ENCODE measurements at places on chromosomes 3 and 15. TPM values are rescaled to one million over a fixed set of nuclear protein-coding genes. Genes with fewer than 3 reads are reported as not detected.

GRCh38 chr15:26926081-26926480, 44.9 kb upstream of the GABRG3 start:
- DNase-seq, result no peak

DNA sequence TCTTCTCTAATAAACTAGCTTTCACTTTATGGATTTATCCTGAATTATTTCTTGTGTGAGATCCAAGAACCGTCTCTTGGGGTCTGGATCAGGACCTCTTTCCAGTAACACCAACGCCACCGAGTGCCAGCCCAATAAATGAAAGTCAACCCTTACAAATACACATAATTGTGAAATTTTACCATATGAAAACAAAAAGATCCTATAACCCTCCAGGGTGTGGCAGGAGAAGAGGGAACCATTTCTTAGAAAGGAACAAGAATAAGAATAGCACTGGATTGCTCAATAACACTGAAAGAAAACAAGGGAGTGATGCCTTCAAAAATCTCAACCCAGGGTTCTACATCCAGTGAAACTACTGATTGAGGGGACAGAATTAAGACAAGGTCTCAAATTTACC, 51.6 kb upstream of the ACKR4 start:
- DNase-seq, result no peak

DNA sequence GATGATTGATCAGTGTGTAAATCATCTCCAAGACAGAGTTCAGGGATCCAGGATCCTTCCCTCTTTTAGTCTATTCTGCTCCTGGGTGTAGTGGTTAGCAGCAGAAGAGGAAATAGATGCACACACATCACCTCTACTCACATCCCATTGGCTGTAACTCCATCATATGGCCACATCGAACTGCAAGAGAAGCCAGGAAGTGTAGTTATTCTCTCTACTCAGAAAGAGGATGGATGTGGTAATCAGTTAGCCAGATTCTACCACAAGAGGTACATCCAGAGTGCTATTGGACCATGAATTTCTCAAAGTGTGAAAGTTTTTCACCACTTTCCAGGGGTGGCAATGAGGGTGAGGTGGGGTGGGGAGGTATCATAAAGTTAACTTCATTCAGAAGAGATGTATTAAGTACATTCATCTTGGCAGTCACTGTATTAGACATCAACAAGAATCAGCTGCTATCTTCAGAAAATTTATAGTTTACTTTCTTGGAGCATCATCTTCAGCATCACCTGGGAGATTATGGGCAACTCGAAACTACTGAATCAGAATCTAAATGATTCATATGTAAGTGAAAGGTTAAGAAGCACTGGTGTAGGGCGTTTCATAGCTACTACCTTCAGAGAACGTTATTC, 60.6 kb upstream of the GAP43 start:
- DNase-seq, result no peak

GRCh38 chr3:10549617-10550230, 44.3 kb upstream of the ATP2B2 start:
- no peak for DNase-seq

DNA sequence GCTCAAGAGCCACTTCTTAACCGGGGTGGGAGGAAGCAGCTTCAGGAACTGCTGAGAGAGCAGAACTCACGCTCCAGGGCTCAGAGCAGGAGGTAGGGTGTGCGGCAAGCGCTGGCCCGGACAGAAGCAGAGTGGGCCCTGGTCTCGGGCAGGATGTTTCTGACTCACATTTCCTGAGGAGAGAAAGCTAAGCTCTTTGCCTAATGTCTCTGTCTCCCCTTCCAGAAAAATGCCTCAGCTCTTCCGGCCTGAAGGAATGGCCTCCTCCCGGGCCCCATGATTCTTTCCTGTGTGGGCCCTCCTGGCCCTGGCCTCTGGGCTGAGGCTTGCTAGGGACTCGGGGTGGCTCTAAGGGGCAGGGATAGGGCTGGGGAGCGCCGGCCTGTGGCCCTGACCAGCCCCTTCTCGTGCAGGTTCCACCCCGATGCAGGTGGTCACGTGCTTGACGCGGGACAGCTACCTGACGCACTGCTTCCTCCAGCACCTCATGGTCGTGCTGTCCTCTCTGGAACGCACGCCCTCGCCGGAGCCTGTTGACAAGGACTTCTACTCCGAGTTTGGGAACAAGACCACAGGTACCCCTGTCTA, 4.1 kb upstream of the STAB1 start:
- no peak for DNase-seq

DNA sequence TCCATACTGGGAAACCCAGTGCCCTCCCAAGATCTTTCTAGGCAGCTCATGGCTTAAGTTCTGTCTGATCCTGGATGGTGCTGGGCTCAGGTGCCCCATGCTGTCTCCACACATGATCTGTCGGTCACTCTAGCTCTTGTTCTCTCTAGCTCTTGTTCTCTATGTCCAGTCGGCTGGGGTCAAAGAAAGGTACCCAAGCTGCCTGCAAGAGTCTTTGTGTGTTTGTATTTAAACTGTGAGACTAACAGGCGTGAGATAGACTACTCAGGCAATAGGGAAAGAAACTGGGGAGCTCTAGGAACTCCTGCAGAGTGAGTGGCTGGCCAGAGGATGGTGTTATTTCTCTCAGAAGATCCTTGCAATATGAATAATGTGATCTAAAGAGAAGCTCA, 40.2 kb downstream of the GPR156 start:
- no peak for DNase-seq

DNA sequence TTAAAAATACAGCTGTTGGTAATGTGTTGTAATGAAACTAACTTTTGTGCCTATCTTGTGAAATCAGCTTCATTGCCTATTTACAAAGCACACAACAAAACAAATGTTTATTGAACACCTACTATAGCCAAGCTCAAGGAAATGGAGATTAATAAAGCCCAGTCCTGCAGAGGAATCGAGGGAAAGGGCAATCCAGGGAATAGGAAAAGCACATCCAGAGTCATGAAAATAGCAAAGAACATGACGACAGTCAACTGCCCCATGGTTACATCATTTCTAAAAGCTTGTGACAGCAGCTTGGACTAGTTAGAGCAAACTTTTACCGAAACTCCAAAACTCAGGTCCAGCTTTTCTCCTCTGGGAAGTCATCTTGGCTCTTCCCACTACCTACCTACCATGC, 157.3 kb downstream of the LIPC start:
- DNase-seq, result no peak

- DNase-seq, result no peak
Measured at GRCh38 chr3:16070707-16071106, 103.8 kb upstream of the GALNT15 start.

GRCh38 chr3:172511783-172512762, 11.2 kb downstream of the TNFSF10 start:
- DNase-seq, result no peak

DNA sequence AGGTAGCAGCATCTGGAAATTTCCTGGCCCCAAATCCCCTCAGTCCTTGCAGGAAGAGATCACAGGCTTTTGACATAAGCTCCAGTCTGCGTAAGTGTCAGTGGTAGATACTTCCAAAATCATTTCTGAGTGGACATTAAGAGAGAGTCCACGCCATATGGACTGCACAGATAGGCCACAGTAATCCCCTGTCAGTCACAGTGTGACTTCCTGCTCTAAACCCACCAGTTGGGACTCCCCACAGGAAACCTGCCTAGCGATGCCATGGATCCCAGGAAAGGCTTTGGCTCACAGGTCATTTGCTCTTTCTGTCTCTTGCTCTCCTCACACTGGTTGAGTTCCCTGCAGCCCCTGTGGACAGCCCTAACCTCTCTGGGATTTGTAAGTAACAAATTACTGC, 28.8 kb upstream of the MKRN3 start:
- no peak for DNase-seq

DNA sequence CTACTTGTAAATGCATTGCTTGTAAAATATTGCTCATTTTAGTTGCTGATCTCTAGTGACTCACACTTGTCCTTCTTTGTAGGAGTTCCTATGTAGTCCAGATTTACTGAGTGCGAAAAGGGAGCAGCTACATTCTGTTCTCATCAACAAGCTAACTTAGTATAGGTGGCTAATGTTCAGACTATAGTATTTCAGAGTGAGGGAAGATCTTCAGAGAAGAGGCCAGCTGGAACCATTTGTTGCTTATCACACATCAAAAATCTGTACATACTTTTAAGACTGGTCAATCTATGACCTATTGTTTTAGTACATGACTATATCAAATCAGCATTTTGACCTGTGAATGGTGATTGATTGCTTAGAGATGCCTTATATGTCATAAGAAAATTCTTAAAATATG, 71.3 kb upstream of the THSD4 start:
- no peak for DNase-seq

DNA sequence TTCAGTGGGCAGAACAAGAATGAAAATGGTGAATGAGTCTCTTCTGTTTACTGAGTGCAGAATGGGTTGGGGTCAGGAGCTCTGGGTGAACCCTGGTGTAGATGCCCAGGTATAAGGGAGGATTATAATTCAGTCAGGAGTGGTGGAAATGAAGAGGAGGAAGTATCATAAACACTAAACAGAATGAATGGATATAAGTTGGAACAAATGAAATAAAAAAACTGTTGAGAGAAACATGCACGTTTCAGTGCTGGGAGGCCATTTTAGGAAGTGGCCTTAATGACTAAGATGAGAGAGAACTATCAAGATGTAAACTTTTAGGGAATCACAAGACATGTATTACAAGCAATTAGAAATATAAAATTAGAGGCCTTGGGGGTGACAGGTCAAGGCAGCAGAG, 32.8 kb upstream of the LEKR1 start:
- no peak for DNase-seq

DNA sequence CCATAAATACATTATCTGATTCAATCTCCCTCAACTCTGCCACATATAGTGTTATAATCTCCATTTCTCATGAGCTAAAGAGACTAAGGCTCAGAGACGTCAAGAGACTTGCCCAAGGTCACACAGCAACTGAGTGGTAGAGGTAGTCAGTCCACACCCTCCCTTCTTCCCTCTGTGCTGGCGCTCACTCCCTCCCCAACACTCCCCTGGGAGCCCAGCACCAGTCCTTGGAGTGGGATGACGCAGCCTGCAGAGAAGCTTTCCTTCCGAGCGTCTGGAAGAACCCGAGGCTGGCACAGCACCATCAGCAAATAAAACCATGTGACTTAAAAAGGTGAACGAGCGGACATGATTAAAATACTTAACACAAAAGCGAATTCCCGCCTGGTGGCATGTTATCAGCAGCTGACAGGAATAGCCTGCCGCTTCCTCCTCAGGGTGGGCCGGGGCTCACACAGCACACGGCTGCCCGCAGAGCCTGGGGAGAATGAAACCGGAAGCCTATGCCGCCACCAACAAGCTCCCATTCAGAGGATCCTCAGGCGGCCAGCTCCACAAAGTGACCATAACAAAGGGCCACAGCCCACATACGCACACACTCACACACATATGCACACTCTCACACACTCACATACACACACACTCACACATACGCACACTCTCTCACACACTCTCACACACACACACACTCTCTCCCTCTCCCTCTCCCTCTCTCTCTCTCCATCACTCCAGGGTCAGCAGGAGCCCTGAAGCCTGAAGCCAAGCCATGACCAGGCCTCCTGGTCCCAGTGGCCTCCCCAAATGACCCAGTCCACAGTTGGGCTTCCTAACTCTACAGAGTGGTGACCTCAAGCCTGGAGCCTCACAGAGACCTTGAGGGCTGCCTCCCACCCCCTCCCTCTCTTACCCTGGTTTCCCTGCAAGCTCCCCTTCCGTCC, 120.5 kb downstream of the XXYLT1 start:
- DNase-seq, result no peak

DNA sequence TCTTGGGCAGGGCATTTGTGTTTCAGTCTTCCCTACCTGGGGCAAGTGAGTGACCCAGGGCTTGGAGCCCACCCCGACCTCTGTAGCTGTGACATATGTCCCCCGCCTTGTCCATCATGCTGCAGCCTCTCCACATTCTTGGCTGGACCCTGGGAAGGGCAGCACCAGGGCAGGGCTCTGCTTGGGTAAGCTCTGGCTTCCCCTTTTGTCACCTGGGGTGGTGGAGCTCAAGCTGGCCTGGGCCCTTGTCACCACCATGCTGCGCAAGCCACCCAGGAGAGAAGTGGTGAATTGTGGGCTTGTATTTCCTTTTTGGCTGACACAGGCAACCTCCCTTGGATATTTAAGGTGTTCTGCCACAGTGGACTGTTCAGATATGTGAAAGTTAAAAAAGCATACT, 29.3 kb downstream of the SPSB4 start:
- no peak for DNase-seq

DNA sequence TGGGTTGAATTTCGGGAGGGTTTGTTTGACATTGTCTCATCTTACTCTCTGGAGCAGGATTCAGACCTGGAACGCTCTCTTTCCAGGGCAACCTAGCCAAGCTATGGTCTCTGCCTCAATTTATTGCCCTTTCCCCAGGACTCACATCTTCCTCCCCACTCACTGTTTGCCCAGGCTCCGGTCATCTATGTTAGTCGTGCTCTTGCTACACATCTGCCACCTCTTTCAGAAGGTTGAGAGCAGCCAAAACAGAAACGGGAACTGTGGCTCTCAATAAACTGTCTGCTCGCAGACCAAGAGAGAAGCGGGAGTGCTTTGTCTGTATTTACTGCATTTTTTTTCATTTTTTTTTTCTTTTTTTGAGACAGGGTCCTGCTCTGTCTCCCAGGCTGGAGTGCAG, 81.6 kb downstream of the ST6GAL1 start:
- DNase-seq, result no peak

GRCh38 chr15:57324944-57325679, 51.2 kb upstream of the CGNL1 start:
- no peak for DNase-seq

DNA sequence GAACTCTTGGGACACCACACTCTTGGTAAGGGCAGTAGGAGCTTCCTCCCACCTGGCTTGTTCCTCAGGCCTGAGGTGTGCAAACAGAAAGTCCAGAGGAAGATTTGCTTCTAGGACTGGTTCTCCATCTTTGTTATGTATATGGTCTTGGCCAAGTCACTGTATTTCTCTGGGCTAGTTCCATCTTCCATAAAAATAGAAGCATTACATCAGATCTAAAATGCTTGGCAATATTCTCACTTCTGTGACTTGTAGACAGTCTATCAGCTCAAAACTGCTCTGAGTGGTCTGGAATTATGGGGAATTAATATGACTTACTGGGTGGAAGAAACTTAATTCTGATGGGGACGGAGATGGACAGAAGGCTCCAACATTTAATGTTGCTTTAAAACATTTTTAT, 55.2 kb downstream of the TMEM108 start:
- DNase-seq, result no peak

- no peak for DNase-seq
Measured at GRCh38 chr3:42214565-42215283, 51.3 kb downstream of the CCK start.

- DNase-seq, result no peak
Measured at GRCh38 chr3:30496066-30496966, 110.1 kb upstream of the TGFBR2 start.

- no peak for DNase-seq
Measured at GRCh38 chr3:100537646-100538338, 45.4 kb downstream of the TMEM45A start.

- DNase-seq, result no peak
Measured at GRCh38 chr3:81643721-81644120, 117.7 kb downstream of the GBE1 start.

LRRC2 gene
- total RNA-seq, result 4.0 TPM

PLA2G4D gene
- total RNA-seq, result 0.07 TPM

IL17RE gene
- 3.0 TPM for total RNA-seq

MFN1 gene
- 46.6 TPM for total RNA-seq

FEZF2 gene
- not detected for total RNA-seq

FAM3D gene
- 0.53 TPM for total RNA-seq

NRROS gene
- total RNA-seq, result 5.1 TPM

STIMATE gene
- total RNA-seq, result 28.4 TPM

Data from WTC11 (cell line).